ENCODE measurements at places on chromosomes 4 and X. TPM values are rescaled to one million over a fixed set of nuclear protein-coding genes. Genes with fewer than 3 reads are reported as not detected.

The NDST4 gene
- total RNA-seq = not detected

DNA sequence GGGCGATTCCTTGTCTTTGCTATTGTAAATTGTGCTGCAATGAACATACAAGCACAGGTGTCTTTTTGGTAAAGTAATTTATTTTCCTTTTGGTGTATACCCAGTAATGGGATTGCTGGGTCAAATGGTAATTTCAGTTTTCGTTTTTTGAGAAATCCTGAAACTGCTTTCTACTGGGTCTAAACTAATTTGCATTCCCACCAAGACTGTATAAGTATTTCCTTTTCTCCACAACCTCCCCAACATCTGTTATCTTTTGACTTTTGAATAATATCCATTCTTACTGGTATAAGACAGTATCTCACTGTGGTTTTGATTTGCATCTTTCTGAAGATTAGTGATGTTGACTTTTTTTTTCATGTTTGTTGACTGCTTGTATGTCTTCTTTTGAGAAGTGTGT is 2506.0 kb downstream of the PCDH7 start:
- no peak for DNase-seq

The SOX3 gene
- 0.10 TPM for total RNA-seq

DNA sequence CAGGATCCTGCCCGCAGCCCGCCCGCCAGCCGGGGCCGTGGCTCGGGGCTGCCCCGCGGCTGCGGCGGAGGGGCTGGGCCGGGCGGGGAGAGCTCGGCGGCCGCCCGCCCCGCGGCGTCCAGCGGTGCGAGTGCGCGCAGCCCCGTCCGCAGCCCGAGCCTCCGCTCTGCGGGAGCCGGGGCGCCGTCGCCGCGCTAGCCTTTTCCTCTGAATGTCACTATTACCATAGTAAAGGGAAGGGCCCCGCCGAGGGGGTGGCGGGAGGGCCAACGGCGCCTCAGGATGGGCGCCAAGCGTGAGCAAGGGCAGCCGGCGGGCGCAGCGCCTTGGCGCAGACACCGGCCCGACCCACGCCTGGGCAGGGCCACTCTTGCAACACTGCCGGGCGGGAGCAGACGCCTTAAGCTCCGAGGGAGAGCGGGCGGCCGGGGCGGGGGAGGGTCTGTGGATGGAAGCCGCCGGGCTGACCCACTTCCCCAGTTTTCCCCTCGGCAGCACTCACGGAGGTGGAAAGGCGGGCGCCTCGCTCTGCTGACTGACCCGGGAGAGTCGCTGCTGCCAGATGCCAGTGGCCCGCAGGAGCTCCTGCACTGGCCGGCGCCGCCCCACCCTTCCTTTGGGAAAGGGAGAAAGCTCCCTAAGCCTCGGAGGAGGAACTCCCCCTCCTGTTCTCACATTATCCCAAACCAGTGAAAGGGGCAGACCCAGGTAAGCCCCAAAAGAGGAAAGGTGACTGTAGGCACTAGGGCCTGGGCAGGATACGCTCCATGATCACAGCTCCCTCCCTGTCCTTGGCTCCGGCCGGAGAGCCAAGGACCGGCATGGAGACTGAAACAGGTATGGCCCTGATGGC is 329.4 kb downstream of the HNRNPD start:
- DNase-seq = peak; percentile 56

GRCh38 chr4:62709618-62710252 is 1509.6 kb downstream of the ADGRL3 start:
- DNase-seq = no peak

DNA sequence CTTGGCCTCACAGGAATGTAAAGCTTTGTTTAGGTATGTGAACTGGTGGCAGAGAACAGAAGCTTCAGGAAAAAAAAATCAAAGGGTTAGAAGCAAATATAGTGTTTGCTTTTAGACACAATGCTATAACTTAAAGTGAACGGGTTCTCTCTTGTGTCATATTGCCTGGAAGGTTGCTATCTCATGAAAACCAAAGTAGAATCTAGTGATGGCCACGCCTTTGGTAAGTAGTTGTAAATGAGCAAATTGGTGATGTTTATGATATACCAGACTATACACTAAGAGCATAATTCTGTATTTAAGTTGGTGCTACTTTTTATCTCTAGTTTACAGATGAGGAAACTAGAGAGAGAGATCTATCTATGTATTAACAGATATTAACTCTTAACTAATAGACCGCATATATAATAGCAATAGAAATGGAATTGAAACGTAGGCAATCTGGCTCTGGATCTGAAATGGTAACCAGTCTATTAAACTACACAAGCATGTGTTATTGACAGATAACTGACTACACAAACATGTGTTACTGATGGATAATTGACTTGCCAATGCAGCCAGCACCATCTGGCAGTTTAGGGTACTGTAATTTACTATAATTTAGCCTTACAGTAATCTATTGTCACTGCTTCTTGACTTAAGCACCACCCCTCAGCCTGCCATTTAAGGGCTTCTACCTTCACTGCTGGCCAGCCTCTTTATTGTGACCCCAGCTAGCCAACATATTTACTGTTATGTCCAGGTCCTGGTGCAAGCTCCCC is 40.8 kb downstream of the HCCS start:
- no peak for DNase-seq
